ENCODE measurements at places on chromosomes 5 and 9.

GRCh38 chr5:1332461-1333001, 12.4 kb downstream of the CLPTM1L start:
- DNase-seq, result peak; percentile 56

GRCh38 chr5:165504674-165505073, 1999.3 kb downstream of the MAT2B start:
- no peak for DNase-seq

DNA sequence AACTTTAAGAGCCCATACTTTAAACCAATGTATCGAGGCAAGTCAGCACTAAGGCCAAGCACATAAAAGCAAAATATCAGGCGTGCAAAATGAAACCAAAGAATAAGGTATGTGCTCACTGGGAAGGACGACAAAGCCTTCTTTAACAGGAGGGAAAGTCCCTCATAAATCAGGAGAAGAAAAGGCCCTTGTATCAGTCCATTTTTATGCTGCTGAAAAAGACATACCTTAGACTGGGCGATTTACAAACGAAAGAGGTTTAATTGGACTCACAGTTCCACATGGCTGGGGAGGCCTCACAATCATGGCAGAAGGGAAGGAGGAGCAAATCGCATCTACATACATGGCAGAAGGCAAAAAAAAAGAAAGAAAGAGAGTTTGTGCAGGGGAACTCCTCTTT, 68.9 kb downstream of the UBE2QL1 start:
- DNase-seq, result no peak

DNA sequence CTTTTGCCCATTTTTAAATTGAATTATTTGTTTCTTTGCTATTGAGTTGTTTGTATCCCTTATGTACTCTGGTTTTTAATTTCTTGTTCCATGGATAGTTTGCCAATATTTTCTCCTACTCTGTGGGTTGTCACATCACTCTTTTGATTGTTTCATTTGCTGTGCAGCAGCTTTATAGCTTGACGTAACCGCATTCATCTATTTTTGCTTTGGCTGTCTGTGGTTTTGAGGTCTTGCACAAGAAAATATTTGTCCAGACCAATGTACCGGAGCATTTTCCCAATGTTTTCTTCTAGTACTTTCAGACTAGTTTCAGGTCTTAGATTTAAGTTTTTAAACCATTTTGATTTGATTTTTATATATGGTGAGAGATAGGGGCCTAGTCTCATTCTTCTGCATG, 36.2 kb upstream of the ZNF366 start:
- DNase-seq, result no peak

GRCh38 chr5:80951366-80951765, 8.8 kb upstream of the RASGRF2 start:
- DNase-seq, result no peak

DNA sequence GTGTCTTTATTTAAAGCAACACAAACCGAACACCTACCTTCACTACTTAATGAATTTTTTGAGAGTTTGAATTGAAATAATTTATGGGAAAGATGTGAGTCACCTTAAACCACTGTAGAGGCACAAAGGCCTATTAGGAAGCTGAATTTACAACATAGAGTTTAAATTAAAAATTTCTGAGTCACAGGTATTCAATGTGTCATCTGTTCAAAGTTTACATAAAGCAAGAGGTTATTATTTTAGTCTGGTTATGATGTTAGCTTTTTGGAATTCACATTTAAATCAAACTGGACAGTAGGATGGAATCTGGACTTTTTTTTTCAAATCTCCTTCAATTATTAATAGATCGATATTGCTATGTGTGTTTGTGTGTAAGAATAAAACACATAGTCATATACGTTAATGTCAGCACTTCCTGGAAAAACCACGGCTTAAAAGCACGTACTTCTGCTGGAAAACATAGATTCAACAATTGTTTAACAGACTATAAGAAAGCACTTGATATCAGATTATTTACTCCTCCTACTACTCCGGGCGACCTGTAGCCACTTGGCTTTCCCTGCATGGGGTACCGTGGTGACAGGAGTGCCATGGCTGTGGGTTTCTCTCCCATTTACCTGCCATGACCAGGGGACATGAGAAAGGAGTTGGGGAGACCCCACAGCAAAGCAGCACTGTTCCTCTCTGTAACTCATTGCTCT, 638.6 kb downstream of the SEMA5A start:
- DNase-seq, result no peak

- peak; percentile 66 for DNase-seq
These were observed 20.4 kb downstream of the ANKS6 start for GRCh38 chr9:98775831-98776441.

DNA sequence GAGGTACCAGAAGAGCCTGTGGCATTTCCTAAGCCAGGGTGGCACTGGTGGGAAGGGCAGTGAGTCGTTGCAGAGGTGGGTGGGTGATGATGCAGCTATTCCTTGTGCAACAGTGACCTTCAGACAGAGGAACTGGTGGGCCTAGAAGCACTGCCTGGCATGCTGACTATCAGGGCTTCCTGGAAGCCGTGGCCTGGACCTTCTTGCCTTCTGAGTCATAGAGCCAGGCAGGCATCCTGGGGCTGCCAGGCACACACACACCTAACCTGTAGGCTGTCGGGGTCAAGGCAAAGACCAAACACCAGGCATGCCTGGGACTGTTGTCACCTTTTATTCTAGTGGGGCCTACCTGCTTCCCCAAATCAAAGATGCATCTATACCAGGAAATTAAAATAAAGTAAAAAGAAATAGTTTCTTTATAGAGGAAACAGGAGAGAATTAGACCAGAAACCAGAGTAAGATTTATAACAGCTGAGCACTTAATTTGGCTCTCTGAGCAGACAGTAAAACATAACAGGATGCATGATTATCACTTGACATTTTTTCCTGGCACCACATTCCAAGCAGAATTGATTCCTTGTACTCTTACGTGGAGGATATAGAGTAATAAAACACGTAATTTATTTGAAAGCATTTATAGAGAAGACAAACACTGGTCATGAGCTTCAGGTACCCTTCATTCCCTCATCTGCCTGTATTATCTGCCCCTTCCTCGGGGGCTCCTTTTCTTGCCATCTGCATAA, 25.1 kb downstream of the NANS start:
- no peak for DNase-seq

DNA sequence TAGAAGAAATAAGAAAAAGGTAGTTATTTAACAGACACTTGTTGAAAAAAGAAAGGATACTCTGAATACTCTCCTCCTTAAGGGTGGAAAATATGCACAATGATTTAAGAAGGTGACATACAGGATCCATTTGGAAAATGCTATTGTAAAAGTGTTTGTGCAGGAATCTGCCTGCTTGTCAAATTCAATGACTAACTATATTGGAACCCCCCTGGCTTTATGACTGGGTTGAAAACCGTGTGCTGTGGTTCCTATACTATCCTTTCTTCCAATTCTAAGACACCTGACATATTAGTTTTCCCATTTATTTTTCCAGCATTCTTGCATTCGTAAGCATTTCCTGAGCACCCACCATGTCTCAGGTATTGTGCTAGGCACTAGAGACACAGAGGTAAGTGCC, 220.0 kb downstream of the GLIS3 start:
- no peak for DNase-seq

- DNase-seq, result no peak
These were observed 4.5 kb downstream of the CAMK2A start for GRCh38 chr5:150285114-150285513.

DNA sequence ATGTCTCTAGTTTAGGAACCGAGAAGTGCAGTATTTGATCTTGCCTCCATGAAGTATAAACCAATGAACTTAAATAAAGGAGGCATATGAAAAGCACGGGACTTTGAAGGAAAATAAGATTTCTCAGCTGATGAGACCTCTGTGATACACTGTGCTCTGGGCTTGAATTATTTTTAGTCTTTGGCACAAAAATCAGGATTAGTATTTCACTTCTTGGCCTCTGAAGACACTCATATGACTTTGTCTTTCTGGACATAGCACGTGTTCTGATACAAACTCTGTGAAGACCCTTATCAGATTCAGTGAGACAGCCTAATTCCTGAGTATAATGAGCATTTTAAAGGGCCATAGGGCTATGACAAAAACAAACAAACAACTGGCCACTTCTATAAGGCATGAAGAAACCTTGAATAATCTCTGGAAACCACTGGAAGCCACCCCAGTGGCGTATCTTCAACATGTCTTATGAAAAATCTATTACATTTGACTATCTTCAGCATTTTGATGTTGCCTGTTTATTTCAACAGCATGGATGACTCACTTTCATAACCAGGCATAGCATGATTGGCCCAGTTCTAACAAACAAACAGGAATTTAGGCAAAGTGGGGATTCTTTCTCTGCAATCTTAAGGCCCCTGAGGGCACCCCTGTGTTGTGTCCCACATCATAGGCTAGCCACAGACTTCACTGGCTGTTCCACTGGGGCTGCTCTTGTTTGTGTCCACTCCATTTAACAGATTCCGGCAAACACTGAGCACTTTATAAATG, 90.3 kb upstream of the ZNF462 start:
- no peak for DNase-seq

GRCh38 chr5:147645197-147645596, 135.3 kb upstream of the DPYSL3 start:
- DNase-seq, result no peak

GRCh38 chr5:1901061-1901460, 18.3 kb upstream of the IRX4 start:
- DNase-seq, result no peak

- no peak for DNase-seq
These were observed 401.8 kb downstream of the ARHGEF28 start for GRCh38 chr5:74027732-74028338.

DNA sequence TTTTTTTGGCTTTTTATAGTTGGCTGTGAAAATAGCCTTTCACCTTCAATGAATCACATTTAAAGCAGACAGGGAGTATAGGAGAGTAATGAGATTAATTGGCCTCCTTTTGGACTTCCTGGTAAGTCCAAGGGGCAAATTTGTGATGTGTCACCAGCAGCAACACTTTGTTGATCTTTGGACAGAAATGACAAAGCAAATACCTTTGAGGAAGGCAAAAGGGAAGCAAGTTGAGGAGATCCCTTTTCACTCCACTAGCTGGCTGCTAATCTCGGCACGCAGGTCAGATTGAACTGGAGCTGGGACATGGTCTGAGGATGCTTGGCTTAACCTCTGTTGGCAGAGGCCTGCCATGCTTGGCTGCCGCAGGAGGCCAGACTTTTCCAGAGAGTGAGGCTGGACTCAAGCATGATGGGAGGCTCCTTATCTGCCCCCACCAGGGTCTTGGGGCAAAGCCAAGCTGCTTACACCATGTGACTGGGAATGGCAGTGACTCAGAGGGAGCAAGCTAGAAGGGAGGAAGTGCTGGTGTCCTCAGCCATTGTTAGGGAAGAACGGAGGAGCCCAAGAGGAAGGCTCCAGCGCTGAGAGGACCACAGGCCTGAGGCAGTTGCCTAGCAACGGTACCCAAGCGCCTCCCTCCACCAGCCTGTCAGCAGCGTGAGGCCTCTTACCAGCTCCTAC, 174.5 kb upstream of the MAP1B start:
- DNase-seq, result peak; percentile 77

DNA sequence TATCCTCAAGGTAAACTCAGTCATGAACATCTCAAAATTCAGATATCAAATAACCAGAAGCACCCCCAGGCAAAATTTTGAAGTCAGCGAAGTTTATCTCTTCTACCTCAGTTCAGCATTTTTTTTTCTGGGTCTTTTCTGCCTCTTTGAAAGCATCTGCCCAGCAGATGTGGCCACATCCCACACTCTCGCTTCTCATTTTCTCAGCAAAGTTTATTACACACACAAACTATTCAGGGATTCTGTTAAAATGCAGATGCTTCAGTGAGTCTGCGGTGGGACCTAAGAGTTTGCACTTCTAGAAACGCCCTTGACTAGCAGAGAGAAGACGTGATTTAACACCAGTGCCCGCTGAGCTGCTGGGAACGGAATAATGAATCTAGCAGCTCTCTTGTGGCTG, 19.3 kb downstream of the RASEF start:
- DNase-seq, result no peak

GRCh38 chr5:139835656-139836055, 40.0 kb downstream of the PSD2 start:
- DNase-seq, result no peak

DNA sequence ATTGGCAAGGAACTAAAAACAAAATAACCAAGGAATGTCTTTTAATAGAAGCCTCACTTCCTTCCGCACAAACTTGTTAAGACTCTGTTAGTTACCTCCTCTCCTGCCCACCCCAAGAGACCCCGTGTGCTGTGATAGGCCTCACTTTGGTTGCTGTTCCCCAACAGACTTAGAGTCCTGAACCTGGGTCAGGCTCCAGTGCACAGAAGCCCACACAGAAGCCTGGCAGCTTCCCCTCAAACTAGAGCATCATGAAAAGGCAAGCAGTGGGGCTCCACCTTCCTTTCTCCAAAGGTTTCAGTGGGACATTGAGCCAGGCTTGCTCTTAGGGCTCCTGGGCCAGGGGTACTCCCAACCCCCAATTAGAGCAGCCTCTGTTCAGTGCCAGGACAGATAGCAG, 230.5 kb downstream of the ESM1 start:
- no peak for DNase-seq

DNA sequence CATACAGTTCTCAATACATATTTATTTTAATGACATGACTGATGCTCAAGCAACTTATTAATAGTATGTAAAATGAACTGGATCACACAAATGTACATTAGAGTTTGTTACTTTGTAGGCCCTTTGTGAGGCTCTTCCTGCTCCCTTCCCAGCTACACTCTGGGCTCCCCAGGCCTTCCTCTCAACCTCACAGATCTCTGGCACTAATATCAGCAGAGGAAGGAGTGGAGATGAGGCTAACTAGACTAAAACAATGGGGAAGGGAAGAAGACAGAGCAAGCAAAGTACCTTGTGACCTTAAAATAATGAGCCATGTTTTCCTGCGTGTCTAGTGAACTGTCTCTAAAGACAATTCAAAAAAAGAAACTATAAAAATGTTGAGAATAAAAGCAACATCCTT, 30.3 kb upstream of the TEK start:
- DNase-seq, result no peak

GRCh38 chr9:132040246-132040645, 39.4 kb downstream of the MED27 start:
- no peak for DNase-seq

- DNase-seq, result no peak
These were observed 294.7 kb downstream of the KIF4B start for GRCh38 chr5:155308289-155308688.

GRCh38 chr5:44645502-44645901, 163.2 kb upstream of the MRPS30 start:
- DNase-seq, result no peak

GRCh38 chr5:125377141-125377540, 630.7 kb upstream of the ZNF608 start:
- no peak for DNase-seq

- DNase-seq, result no peak
These were observed 168.5 kb downstream of the DOCK2 start for GRCh38 chr5:169805527-169805934.

DNA sequence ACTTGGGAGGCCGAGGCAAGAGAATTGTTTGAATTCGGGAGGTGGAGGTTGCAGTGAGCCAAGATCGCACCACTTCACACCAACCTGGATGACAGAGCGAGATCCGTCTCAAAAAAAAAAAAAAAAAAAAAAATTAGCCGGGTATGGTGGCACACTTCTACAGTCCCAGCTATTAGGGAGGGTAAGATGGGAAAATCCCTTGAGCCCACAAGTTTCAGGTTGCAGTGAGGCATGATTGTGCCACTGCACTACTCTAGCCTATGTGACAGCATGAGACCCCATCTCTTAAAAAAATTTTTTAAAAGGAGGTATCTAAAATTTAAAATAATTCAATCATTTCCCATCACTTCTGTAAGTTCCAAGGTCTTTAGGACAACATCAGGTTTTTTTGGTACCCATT, 26.0 kb downstream of the PSIP1 start:
- no peak for DNase-seq

- no peak for DNase-seq
These were observed 85.8 kb downstream of the GABRB2 start for GRCh38 chr5:161460741-161461140.

Measured in SK-N-DZ (cell line).